Activated T-cell treated with anti-CD3 and anti-CD28 coated beads for 24 hours (primary cell): ENCODE measurements at places on chromosomes 5 and 9.

- DNase-seq = no peak
Measured at GRCh38 chr5:72956324-72957140, 691 bp downstream of the FCHO2 start.

DNA sequence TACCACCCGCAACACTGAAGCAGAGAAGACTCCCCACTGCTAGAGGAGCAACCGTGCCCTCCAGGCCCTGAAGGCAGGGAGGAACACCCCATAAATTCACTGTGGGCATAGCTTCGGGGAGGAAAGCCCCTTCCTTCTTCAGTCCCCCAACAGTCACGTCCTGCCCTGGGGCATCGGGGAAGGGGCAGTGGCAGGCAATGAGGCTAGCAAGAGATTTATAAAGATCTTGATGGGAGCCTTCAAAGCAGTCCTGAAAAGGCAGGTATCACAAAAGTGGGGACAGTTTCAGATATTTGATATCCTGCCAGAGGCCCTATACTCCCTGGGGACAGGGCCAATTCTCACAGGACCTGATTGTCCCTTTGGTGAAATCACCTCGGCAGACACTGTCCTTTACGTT, 16.9 kb upstream of the TRIM14 start:
- no peak for DNase-seq

GRCh38 chr9:87197349-87198130, 250.2 kb upstream of the GAS1 start:
- DNase-seq = no peak

DNA sequence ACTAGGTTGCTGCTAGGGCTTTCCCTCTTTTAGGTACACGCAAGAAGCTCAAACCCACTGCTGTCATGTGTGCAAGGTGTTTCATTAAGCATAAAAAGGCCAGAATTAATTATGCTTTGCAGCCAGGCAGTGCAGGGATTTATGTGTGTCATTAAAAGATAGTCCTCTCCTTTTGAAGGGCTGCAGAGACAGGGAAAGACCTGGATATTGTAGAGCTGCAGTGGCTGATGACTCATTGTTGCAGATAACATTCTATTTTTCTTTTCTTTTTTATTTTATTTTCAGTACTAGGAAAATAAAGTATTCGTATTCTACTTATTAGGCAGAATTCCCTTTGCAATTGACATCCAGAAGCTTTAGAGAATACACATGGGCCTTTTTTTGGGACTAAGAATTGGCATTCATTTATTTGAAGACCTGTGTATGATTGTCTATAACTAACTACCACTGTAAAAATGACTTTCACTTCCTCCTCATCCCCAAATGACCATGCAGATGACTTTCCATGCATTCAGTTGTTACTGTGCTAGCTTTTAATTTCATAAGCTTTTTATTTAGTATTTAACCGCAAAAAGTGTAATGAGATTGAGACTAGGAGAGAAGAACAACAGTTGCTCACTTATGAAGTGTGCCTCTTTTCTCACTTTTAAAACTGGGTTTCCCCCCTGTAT, 113.0 kb downstream of the PAM start:
- no peak for DNase-seq

DNA sequence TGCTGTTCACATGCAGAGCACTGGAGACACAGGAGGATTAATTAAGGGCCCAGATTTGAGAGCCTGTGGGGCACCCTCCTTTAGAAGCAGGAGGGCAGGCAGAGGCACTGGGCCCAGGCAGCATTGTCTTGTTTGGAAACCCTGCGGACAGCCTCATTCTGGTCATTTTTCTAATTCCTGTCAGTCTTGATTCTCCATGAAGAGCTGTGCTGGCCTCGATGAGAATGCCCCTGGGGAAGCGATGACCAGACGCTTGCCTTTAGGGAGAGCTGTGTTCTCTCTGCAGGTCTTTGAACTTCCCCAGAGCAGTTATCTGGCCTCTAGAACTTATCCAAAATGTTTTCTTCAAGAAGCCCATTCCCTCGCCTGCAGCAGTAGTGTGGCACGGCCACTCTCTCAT, 117.8 kb upstream of the PTCH1 start:
- DNase-seq = no peak

- no peak for DNase-seq
Measured at GRCh38 chr5:668283-668995, 24.7 kb downstream of the TPPP start.
